ENCODE measurements at places on chromosomes 1 and 21.

DNA sequence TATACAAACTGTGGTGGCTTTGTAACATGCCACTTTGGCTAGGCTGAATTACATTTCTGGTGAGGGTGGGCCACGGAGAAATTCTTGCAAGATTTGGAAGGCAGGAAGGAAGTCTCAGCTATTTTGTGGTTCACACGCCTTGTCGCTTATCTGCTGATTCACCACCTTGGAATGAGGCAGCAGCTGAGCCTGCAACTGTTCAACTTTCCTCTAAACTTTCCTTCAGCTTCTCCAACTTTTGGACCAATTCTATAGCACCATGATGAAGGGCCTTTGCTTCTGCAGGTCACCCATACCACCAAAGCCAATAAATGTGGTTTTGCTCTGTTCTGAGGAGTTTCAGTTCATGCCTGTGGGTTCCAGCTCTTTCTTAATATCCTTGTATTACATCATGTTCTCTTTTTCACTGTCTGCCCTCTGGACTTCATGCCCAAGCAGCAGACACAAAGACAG, 337.6 kb upstream of the SNX7 start:
- DNase-seq = no peak

- no peak for DNase-seq
These were observed 485 bp downstream of the EFNA1 start for GRCh38 chr1:155127967-155128754.

DNA sequence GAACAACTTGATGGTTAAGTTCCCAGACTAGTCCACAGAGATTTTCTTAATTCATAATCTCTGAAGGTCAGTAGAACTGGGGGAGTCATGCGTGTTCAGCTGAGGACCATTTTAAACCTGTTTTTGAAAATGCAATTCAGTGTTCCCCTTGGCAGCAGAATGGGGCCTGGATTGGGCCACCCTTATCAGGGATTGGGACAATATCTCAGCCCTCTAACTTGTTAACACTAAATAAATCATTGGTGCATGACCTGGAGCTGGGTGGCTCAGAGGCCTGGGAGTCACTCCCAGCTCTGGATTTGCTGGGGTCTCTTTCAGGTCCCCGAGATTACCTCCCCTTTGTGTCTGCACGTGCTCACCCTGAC, 55.3 kb downstream of the MRPS6 start:
- no peak for DNase-seq

GRCh38 chr1:26771643-26772321, 16.0 kb upstream of the PIGV start:
- DNase-seq = no peak

- DNase-seq = no peak
These were observed 156.9 kb upstream of the SOD1 start for GRCh38 chr21:31502537-31503143.

GRCh38 chr21:21146587-21147373, 148.6 kb downstream of the NCAM2 start:
- no peak for DNase-seq

- DNase-seq = no peak
These were observed 40.4 kb downstream of the GNG12 start for GRCh38 chr1:67792741-67793458.

- DNase-seq = no peak
These were observed 4.2 kb downstream of the FABP3 start for GRCh38 chr1:31368611-31369107.

DNA sequence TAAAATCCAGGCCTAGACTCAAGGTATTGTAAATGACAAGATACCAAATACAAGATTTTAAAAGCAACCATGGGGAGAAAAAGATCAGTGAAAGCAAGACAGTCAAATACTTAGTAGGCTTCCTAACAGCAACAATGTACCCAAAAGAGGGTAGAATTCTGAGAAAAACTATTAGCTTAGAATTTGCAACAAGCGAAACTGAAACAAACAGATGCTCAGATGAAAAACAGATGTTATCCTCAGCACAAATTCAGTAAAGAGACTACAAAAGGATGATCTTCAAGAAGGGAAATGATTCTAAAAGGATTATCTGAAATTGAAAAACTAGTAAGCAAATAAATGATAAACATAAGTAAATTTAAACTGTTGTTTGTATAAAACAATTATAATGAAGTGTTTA, 40.0 kb downstream of the PDC start:
- peak; percentile 85 for DNase-seq
